H4 (cell line): ENCODE measurements at places on chromosomes 11 and 22. TPM values are rescaled to one million over a fixed set of nuclear protein-coding genes. Genes with fewer than 3 reads are reported as not detected.

GLB1L2 gene
- 17.0 and 22.5 TPM in 2 replicates for total RNA-seq

- no peak for DNase-seq
Measured at GRCh38 chr11:78344676-78345075, 72.9 kb downstream of the GAB2 start.

IFITM10 gene
- 1.4 and 2.0 TPM in 2 replicates for total RNA-seq

GLYAT gene
- not detected in 2 replicates for total RNA-seq

- peak; percentile 11 for DNase-seq
Measured at GRCh38 chr11:116986521-116987105, 111.6 kb downstream of the SIK3 start.

GRCh38 chr11:59259047-59259446 is 46.3 kb upstream of the MPEG1 start:
- DNase-seq: no peak

GRM5 gene
- total RNA-seq: not detected in 2 replicates

TMEM45B gene
- not detected in 2 replicates for total RNA-seq

DNA sequence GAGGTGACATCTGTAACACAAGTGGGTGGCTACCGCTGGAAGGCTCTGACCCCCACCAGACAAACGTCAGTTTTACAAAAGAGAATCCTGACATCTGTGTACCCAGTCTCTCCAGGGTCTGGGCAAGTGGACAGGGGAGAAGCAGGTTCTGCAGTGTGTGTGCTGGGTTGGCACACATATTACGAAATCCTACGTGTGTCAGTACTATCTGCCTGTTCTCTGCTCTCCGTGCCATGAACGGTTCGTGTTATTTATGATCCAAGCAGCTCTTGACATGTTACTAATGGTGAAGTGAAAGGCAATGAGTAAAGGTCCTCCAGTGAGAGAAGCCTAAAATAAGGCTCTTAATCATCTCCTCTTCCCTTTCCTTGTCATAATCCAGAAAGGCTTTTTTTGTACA is 201.5 kb upstream of the MTMR2 start:
- DNase-seq: no peak

FAT3 gene
- 0.04 and 0.08 TPM in 2 replicates for total RNA-seq

GRCh38 chr11:132692891-132693290 is 839.4 kb downstream of the OPCML start:
- DNase-seq: no peak

DNA sequence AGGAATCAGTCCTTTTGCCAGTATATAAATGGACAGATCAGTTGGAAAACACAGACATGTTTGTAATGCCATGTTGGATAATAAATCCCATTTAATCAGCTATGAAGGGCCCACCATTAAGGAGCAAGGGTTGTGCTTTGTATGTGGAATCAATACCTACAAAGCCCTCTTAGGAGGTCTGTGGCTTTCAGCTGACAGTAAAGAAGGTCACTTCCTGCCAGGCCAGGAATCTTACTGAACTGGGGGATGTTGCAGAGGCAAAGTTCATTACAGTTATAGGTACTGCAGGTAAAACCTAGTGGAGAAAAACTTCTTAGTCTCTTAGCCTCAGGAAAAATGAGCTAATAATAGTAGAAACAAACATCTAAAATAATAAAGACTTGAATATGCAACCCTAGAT is 129.5 kb downstream of the FAM76B start:
- DNase-seq: no peak

- DNase-seq: no peak
Measured at GRCh38 chr11:69499918-69500284, 18.4 kb downstream of the LINC01488 start.

GRCh38 chr22:27028093-27028492 is 370.7 kb downstream of the MIAT start:
- DNase-seq: no peak

DNA sequence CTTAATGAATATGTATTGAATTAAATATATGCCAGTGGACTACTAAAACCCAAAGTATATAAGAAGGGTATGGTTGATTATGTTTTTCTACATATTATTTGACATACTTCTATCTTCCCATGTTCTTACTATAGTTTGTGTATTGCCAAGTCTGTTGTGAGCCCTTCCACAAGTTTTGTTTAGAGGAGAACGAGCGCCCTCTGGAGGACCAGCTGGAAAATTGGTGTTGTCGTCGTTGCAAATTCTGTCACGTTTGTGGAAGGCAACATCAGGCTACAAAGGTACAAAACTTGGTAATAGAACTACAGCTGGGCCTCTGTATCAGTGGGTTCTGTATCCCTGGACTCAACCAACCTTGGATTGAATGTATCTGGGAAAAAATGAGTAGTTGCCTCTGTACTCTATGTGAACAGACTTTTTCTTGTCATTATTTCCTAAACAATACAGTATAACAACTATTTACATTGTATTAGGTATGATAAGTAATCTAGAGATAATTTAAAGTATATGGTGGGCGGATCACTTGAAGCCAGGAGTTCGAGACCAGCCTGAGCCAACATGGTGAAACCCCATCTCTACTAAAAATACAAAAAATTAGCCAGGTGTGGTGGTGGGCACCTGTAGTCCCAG is 38.7 kb upstream of the TTC36 start:
- peak; percentile 55 for DNase-seq

SNX15 gene
- total RNA-seq: 6.3 and 8.5 TPM in 2 replicates

MAJIN gene
- not detected in 2 replicates for total RNA-seq

PVALB gene
- total RNA-seq: not detected in 2 replicates

GRCh38 chr11:116838321-116839084 is 1.1 kb upstream of the APOA1 start:
- DNase-seq: no peak

GRCh38 chr22:37400719-37401118 is 26.6 kb downstream of the ELFN2 start:
- DNase-seq: no peak
